CD4-positive, alpha-beta T cell treated with Interleukin-6 for 4 hours (primary cell): ENCODE measurements at places on chromosomes 7 and 10.

DNA sequence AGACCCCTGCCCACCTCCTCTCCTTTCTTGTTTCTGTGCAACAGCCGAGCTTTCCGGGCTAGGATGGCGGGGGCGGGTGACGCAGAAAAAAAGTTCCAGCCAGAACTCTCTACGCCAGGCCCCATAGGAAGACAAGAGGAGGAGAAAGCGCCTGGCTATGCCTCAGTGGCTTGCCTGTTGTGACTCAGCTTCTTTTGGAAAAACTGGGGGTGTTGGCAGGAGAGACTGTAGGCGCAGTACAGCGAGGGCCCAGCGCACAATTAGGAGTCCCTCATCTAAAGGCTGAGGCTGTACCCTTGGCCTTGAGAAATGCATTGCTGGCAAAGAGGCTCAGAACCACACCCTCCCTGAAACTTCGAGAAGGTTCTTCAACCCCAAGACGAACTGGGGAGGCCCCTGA lies 28.0 kb upstream of the KPNA7 start:
- DNase-seq, result no peak

GRCh38 chr10:83994325-83994724 lies 145.0 kb upstream of the GHITM start:
- DNase-seq, result no peak

DNA sequence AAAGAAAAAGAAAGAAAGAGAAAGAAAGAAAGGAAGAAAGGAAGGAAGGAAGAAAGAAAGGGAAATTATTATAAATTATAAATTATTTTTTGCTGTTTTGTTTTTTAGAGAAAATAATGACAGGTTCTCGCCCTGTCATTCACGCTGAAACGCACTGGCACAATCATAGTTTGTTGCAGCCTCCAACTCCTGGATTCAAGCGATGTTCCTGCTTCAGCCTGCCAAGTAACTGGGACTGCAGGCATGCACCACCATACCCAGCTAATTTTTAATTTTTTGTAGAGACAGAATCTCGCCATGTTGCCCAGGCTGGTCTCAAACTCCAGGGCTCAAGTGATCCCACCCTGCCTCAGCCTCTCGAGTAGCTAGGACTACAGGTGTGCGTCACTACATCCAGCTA lies 21.6 kb downstream of the MMD2 start:
- no peak for DNase-seq

GRCh38 chr7:83141927-83142326 lies 20.8 kb downstream of the PCLO start:
- DNase-seq, result no peak

DNA sequence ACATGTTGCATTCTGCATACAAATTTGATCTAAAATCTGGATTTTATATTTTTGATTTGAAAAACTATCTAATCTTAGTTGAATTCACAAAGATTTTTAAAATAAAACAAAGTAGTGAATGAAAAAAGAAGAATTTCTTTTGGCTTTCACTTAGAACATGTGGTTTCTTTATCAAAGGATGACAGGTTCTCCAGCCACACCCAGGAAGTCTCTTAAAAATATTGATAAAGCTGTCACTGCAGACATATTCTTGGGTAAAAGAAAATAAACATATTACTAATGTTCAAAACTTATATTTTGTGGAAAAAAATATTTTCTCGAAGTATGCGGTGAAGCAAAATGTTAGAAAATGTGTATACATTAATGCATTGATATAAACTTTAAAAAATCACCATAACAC lies 44.3 kb downstream of the ARL4A start:
- DNase-seq, result no peak

DNA sequence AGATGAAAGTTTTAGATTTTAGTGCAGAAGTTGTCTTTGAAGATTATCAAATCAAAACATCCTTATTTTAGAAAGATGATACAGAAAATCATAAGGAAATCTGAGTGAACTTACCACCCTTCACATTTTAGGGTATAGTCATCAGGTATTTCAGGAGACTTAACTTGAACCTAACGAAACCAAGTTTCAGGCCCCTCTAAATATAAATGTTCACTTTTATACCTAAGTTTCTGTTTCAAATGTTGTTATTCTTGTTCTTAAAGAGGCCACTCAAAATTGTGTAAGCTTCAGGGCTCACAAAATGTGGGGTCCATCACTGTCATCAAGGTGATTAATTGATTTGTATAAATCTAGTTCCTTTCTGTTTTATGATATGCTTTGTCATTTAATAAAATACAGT lies 216.2 kb downstream of the KIAA1217 start:
- DNase-seq, result no peak

- DNase-seq, result no peak
Observed at GRCh38 chr10:123413353-123413752, 252.8 kb upstream of the GPR26 start.

GRCh38 chr7:10537764-10538163 lies 435.9 kb upstream of the PHF14 start:
- no peak for DNase-seq

DNA sequence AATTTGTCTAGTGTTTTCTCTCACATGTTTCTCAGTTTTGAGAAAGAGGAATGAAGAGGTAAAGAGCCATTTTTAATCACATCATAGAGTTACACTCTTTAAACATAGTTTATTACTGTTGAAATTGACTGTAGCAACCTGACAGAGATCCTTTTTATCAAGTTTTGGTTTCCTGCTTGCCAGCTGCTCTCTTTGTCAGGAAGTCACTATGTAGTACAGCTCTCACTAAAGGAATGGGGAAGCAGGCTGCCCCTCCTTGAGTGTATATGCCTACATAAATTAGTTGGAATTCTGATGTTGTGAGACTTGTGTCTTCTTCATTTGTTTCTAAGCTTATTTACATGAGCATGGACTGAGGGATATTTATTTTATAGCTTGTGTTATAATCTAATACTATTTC lies 1274.0 kb upstream of the CELF2 start:
- no peak for DNase-seq

DNA sequence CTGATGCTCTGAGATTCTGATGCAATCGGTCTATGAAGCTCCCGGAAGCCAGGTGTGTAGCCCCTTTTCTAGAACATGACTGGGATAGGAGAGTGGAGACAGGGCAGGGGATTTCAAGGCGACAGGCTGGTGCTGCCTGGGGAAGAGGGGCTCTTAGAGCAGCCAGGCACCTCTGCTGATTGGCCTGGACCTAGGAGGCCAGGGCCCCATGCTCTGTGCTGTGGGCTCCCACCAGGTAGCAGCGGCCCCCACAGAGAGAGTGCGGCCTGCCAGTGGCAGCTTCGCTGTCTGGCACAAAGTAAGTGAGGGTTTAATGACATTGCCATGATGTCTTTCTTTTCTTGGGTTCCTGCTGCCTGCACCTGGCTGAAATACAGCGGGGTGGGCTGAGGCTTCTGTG lies 99.4 kb upstream of the PODXL start:
- no peak for DNase-seq

- DNase-seq, result no peak
Observed at GRCh38 chr10:91996266-91996665, 72.7 kb downstream of the BTAF1 start.

- DNase-seq, result no peak
Observed at GRCh38 chr7:99126921-99127553, 16.9 kb downstream of the SMURF1 start.

GRCh38 chr10:74662635-74663034 lies 163.8 kb upstream of the KAT6B start:
- DNase-seq, result no peak

DNA sequence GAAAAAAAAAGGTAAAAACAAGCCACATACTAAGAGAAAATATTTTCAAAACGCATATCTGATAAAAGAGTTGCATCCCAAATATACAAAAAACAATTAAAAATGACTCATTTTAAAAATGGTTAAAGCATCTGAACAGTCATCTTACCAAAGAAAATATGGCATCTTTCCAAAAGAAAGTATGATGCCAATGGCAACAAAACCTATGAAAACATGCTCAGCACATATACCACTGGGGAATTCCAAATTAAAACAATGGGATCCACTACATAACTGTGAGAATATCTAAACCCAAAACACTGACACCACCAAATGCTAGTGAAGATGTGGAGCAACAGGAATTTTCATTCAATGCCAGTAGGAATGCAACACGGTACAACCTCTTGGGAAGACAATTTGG lies 39.3 kb downstream of the VSTM2A start:
- no peak for DNase-seq

DNA sequence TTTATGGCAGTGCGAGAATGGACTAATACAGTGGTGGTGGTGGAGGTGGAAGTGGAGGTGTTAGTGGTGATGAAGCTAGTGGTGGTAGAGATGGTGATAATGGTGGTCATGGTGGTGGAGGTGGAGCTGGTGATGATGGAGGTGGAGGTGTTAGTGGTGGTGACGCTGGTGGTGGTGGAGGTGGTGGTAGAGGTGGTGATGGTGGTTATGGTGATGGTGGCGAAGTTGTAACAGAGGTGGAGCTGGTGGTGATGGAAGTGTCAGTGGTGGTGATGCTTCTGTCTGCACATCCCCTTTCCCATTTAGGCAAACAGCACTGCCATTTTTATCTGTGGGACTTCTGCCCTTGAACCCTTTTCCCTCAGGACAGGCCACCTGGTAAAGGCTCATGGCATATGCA lies 7.4 kb upstream of the PTPRN2 start:
- no peak for DNase-seq

DNA sequence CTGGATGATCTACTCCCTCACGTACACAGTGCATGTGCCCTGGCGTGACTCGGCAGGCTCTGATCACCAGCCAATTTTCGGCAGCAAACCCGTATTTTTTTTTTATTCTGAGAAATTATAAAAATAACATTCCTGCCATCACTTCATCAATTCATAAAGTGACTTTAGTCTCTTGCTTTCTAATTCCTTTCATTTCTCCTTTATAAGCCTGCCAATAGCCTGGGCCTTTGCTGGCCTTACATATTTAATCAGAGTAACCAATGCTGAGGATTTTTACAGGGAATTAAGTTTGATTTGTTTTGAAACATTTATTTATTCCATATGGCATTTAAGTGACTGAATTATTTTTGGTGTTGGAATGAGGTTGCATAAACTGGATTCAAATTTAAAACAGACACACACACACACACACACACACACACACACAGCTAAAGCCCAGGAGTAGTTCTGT lies 140.8 kb downstream of the ETV1 start:
- DNase-seq, result no peak

- no peak for DNase-seq
Observed at GRCh38 chr7:156184164-156184563, 371.9 kb upstream of the SHH start.

GRCh38 chr7:584122-584465 lies 64.4 kb upstream of the PDGFA start:
- peak; percentile 97 for DNase-seq

DNA sequence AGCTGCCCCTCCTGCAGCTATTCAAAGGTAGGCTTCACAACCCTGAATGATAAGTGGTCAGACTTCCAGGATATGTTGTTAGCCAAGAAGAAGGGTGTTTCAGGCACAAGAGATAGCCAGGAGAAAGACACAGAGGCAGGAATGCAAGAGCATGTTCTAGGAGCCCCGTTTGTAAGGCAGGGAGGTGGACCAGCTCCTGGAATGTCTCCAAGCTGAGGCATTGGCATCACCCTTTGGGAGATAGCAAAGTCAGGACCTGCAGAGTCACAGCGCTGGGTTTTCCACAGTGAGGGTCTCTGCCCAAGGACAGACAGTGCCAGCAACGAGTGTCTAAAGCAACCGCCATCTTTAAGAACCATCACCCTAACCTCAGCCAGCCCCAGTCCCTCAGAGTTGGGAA lies 484.5 kb upstream of the ZMIZ1 start:
- no peak for DNase-seq

- DNase-seq, result no peak
Observed at GRCh38 chr10:104036069-104036384, 49.7 kb downstream of the COL17A1 start.

GRCh38 chr10:50577681-50578350 lies 45.9 kb downstream of the SGMS1 start:
- DNase-seq, result no peak

DNA sequence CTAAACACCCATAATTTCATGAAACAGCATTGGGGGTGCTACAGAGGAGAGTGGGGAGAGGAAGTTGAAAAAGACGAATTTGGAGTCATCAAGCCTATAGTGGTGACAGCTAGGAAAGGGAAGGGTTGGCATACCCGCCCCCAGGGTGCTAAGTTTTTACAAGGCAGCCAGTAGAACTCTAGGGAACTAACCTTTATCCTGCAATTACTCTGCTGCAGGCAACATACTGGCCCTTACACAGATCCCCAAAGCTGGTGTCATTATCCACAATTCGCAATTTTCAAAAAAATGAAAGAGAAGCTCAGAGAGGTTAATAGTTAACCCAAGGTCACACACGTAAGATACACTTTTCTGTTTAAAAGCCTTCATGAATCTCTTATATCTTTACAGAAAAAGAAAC lies 14.2 kb upstream of the SLC35B4 start:
- no peak for DNase-seq

- no peak for DNase-seq
Observed at GRCh38 chr7:71290452-71290851, 158.5 kb downstream of the GALNT17 start.

GRCh38 chr7:82530361-82530760 lies 86.8 kb upstream of the CACNA2D1 start:
- DNase-seq, result no peak

- DNase-seq, result no peak
Observed at GRCh38 chr10:22086730-22087401, 83.3 kb upstream of the DNAJC1 start.

GRCh38 chr7:37320848-37321468 lies 127.7 kb downstream of the ELMO1 start:
- no peak for DNase-seq
